Pons (tissue), 1 donor: ENCODE measurements at places on chromosomes 6 and 20.

DNA sequence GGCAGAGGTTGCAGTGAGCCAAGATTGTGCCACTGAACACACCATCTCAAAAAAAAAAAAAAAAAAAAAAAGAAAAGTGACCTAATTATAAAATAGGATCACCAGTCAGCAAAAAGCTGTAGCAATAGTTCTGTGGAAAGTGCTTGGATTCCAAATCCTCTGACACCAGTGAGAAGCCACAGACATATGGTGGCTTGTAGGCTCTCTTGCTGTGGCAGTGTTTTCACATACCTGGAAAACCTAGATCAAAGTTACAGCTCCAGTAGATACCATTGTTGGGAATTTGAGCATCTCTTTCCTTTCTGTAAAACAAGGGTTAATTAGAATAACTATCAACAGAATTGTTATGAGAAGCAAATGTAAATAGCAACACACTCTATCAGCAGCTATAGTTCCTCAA is 4.1 kb downstream of the CCDC170 start:
- no peak for DNase-seq

GRCh38 chr6:139373154-139373927 is 1.1 kb downstream of the CITED2 start:
- peak; percentile 72 for DNase-seq

DNA sequence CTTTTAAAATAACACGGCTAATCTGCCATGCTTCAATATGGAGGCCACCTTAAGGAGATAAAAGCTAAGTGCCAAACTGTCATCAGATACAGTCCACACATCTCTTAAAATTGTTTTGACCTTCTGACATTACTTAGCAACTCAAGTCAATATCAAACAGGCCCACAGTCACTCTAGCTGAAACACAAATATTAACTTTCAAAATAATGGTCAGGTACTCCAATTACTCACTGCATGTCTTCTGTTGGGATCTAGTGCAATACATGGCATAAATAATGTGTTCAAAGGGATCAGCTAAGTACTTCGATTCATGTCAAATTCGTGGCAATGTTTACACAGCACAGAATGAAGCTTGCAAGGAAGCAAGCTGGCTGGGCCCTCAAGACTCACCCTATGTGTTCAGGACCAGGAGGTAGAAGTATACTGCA is 133.9 kb upstream of the BEND6 start:
- DNase-seq, result peak; percentile 40

DNA sequence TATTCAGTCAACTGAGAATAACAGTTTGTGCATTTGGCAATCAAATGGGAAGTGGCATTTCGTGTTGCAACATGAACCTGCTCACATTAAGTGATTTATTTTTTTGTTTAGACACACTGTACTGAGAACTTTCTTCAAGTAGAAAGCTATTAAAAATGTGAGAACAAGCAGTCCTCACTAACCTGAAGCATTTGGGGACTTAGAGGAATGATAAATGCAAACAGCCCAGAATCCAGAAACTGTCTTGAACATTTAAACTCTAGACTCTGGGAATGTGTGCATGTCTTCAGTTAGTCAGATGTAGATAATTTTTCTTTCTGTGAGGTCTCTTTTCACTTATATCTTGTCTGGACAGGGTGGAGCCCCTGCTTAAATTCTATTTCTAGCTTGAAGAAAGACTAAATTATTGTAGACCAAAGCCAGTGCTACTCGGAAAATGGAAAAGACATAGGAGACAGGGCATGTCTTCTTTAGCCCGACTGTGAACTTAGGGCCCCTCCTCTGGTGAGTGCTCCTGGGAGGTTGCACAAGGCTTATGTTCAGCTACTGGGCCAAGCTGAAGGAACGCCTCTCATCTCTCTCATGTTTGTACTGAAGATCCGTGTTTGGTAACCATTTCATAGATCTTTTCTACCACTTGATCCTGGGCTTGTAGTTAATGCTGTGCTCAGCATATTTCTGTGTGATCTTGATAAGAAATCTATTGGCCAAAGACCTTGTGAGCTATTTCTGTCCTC is 70.1 kb downstream of the SLX4IP start:
- no peak for DNase-seq

- no peak for DNase-seq
Measured at GRCh38 chr6:132548746-132549463, 3.6 kb upstream of the TAAR8 start.

GRCh38 chr6:127053032-127053874 is 65.2 kb upstream of the RSPO3 start:
- DNase-seq, result no peak
